NCI-H774 (cell line): ENCODE measurements at places on chromosomes 11 and 22.

- no peak for DNase-seq
Measured at GRCh38 chr22:19438298-19438697, 6.0 kb downstream of the MRPL40 start.

GRCh38 chr11:93729129-93729616 is 12.1 kb downstream of the TAF1D start:
- DNase-seq, result no peak

DNA sequence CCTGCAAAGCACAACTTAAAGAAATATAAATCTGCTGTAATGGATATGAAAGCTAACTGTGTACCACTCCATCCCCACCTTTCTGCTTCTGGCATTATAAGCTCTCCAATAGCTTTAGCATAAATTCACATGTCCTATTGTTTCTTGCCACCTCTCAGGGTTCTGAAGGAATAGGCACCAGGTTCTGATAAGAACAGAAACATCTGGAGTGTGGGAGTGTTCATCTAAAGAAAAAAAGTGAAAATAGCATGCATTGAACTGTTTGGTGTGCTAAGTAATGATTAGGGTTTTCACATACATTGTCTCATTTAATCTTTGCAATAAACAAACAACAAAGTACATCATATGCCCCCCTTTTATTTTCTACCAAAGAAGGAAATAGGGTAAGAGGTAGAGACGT is 72.3 kb downstream of the FAM76B start:
- DNase-seq, result no peak

- DNase-seq, result no peak
Measured at GRCh38 chr11:40204228-40204627, 1255.2 kb downstream of the LRRC4C start.

- no peak for DNase-seq
Measured at GRCh38 chr11:20658135-20658534, 11.3 kb upstream of the NELL1 start.

DNA sequence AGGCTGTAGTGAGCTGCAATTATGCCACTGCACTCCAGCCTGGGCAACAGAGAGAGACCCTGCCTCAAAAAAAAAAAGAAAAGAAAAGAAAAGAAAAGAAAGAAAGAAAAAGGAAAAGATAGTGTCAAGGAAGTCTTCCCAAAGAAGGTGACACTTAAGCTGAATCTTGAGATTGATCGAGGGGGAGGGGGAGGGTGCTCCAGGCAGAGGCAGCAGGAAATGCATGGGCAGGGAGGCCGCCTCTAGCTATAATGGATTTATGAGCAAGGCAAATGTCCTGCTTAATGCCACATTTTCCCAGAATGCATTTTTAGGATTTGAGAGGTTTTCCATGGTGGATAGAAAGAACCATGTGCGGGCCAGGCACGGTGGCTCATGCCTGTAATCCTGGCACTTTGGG is 13.8 kb upstream of the DDB2 start:
- DNase-seq, result no peak

DNA sequence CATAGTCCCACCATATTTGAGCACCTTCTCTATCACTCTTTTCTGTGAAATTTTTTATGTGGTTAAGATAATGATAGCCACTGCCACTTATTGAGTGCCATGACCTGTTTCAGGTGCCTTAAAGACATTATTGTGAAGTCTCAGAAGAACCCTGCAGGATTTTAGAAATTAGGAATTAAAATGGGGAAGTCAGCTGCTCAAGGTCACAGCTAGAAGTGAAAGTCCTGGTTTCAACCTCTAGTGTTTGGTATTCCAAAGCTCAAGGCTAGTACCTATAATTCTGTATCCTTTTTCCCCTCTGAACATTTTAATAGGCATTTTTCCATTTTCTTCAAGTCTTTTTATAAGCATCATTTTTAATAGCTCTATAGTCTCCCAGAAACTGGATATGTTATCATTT is 9.0 kb upstream of the RRM1 start:
- DNase-seq, result no peak

DNA sequence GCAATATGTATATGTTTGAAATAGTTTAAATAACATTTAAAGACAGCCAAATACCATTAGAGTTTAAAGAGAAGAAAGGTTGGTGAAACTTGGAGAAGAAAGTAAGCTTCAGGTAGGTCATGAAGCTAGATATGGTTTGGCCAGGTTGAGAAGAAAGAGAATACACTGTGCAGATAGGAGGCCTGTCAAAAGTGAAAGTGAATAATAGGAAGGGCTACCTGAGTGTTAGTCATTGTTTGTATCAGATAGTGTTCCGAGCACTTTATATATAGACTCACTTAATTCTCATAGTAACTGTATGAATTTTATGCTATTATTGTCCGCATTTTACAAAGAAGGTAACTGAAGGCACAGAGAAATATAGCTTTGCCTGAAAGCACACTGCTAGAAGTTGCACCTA is 56.9 kb downstream of the USP47 start:
- no peak for DNase-seq

- peak; percentile 70 for DNase-seq
Measured at GRCh38 chr11:12827929-12828812, 153.9 kb downstream of the TEAD1 start.

GRCh38 chr22:36795633-36796032 is 19.7 kb upstream of the IFT27 start:
- no peak for DNase-seq

DNA sequence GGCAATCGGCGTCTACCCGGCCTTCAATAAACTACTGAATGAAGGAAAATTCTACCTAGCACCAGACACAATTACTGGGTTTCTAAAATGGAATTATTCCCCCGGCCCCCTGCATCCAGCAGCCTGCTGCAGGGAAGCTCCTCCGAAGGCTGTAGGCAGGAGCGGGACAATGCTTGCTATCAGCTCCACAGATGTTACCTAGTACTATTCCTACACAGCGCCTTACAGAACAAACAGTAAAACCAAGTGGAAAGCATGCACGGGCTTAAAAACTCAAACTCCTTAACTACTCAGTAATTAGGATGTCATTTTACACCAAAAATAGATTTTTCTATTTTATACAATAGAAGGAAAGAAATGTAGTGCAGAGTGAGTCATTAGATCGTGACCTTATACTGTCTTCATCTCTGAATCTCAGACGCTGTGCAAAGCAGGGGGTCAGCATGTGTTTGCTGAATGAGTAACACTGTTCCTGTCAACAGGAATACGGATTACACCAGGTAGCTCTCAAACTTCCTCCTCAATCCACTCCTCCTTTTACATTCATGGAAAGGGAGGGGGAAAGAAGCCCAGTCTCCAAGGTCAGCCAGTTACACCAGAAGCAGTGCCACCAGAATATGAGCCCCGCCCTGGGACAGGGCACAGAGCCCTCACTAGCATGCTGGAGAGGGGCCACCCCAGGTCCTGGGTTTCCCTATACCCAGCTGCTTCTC is 74.9 kb downstream of the PACSIN2 start:
- DNase-seq, result no peak

GRCh38 chr22:19875531-19876313 is 21.0 kb upstream of the GNB1L start:
- DNase-seq, result no peak

GRCh38 chr11:9651899-9652748 is 11.8 kb upstream of the SWAP70 start:
- no peak for DNase-seq

DNA sequence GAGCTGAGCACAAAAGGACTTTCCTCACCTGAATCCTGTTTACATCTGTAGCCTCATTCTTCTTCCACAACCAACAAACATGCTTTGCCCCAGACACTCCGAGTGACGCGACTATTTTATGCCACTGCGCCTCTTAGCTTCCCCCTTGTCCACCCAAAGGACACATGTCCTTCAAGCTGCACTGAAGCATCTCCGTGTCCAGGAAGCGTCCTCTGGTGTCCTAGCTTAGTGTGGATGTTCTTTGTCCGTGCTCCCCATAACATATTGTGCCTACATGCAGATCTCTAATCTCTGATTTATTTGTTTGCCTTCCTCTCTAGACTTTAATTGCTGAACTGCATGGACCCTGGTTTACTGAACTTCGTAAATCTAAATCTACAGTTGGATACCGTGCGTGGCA is 20.1 kb upstream of the CECR2 start:
- DNase-seq, result no peak

DNA sequence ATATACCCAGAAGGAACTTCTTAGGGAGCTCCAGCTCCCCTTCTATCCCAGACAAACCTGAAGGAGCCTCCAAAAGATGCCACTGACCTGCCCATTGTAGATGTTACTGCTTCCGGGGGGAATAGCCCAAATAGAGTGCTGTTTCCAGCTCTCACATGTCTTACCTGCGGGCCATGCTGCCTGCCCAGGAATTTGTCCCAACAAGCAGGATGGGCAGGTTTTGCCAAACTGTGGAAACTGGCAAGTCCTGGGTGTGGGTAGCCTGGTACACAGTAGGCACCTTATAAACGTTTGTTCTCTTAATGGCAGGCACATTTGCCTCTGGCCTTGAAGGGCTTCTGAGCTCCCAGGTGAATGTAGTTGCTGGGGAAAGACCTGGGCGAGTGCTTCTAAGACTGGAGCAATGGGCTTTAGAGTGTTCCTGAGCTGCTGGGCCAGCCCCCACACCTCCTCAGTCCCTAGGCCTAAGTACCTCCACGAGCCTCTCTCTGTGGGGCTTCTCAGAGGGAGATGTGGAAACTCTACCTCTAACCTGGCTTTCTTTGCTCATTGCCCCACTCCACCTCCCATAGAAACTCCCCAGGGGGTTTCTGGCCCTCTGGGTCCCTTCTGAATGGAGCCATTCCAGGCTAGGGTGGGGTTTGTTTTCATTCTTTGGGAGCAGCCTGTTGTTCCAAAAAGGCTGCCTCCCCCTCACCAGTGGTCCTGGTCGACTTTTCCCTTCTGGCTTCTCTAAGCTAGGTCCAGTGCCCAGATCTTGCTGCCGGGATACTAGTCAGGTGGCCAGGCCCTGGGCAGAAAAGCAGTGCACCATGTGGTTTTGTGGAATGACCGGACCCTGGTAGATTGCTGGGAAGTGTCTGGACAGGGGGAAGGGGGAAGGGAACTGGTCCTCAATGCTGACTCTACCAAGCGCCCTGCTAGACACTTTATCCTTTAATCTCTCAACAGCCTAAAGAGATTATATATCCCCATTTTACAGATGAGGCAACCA is 37.2 kb downstream of the LIMK2 start:
- no peak for DNase-seq

GRCh38 chr11:124197999-124198398 is 14.9 kb downstream of the OR10D3 start:
- DNase-seq, result no peak

DNA sequence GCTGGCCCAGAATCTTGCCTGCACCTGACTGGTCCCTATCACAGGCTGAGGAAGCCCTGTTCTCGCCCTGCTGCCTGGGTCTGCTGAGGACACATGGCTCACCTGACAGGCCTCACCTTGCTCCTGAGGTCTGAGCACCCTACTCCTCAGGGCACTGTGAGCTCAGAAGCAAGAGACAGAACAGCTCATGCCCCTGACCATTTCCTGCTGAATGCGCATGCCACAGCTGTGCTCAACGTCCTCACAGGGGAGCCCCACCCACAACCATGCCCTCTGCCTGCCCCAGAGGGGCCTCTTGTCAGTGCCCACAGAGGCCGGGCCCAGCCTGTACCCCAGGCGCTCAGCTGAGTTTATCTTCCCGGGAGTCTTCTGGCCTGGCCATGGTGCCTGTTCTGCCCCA is 2.8 kb upstream of the TSPO start:
- no peak for DNase-seq

- peak; percentile 28 for DNase-seq
Measured at GRCh38 chr11:79902493-79902892, 461.7 kb upstream of the TENM4 start.

DNA sequence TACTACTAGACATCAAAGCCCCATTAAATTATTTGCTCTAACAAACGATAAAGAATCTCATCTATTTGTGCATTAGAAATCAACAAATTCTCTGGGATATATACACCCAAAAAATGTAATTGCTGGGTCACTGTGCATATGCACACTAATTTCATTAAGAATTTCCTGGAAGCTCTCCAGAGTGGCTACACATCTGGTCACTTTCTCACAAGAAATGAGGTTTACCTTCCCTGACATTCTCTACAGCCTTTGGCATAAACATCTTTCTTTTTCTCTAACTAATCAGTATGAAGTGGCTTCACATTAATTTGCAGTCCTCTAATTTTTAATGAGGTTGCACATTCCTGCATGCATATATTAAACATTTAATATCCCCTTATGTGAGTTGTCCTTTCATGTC is 150.8 kb upstream of the ANO5 start:
- no peak for DNase-seq

DNA sequence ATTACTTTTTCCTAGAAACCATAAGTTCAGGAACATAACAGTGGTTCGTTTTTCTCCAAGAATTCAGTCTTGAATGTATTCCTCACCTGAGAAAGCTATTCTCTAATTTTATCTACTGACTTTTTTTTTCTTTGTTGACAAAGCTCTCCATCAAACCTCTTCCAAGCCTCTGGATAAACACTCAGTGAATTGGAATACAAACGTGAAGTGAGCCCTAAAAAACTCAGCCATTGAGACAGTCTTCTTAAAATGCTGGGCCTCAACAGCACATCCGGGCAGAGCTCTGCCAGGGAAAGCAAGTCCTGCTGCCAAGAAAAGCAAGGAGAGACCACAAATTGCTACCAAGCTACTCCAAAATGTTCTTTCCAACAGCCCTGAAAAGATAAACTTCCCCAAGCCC is 7.7 kb upstream of the SLC1A2 start:
- peak; percentile 13 for DNase-seq

DNA sequence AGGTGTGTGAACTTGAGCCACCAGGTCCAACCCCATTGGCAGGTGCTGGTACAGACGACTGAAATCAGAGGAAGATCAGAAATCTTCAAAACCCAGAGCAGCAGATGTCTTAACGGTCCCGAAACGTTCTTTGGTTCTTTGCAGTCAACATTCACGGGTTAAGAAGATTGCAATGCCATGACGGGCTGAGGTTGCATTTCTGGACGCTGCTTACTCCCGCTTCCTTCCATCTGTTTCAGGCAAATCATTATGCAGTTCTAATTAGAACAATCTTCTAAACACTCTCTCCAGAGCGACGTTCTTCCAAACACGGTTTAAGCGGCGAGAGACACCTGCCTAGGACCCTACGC is 492 bp upstream of the LUZP2 start:
- no peak for DNase-seq

GRCh38 chr22:16962501-16962900 is 45.5 kb downstream of the GAB4 start:
- DNase-seq, result no peak

DNA sequence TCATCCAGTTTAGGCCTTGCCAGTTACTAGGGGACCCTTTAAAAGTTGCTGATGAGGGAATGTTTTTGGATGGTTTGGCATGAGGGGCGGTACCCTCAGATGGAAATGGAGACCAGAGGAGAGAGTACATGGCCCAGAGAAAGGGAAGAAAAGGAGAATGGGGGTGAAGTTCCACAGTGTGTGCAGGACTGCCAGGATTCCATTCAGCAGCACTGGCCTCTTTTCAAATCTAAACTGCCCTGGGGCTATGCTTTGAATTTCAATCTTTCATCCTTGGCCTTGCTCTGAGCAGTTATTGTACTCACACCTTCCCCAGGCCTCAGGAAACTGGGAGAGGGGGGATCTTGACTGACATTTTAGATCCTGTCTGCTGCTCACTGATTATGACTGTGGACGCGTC is 3.0 kb downstream of the SLC3A2 start:
- DNase-seq, result no peak
